ENCODE measurements at places on chromosomes 6 and 20. TPM values are rescaled to one million over a fixed set of nuclear protein-coding genes. Genes with fewer than 3 reads are reported as not detected.
A peak's percentile ranks its signal among the peaks of the same experiment; 100 is the strongest.

DNA sequence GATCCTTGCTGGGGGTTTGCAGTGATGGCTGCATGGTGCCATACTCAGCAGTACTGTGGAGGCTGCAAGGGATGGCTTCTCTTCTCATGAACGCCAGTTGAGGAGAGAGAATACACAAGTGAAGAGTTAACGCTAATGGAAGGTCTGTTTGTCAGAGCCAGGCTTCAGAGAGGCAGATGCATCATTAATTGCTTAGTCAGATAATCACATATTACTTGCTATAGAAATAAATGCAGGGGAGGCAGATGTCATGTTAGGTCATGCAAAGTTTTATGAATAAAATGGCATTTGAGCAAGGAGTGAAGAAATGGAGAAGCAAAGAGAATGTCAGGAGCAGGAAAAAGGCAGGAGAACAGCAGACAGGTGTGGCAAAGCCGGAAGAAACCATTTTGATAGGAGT, 51.2 kb downstream of the CDS2 start:
- no peak for DNase-seq

The VNN1 gene
- 0.69 TPM for total RNA-seq

The NOTCH4 gene
- total RNA-seq = 18.3 TPM

DNA sequence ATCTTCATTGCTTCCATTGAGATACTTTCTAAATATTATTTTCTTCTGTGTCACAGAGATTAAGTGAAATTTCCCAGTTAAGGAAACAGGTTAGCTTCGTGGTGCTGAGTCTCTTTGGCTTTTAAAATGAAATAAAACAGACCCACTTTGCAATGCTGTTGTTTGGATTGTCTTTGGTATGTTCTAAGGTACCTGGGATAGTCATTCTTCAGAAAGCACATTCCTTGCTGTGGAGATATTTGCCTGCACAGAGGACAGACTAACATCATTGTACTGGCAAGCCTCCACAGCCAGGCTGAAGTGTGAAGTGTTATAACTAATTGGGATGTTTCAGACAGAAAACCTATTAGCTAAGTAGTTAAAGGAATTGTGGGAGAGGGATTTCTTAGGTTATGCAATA, 148.8 kb upstream of the EPHA7 start:
- no peak for DNase-seq

The SNX5 gene
- total RNA-seq = 58.7 TPM

- DNase-seq = no peak
Measured at GRCh38 chr6:158104696-158105095, 63.4 kb downstream of the SERAC1 start.

DNA sequence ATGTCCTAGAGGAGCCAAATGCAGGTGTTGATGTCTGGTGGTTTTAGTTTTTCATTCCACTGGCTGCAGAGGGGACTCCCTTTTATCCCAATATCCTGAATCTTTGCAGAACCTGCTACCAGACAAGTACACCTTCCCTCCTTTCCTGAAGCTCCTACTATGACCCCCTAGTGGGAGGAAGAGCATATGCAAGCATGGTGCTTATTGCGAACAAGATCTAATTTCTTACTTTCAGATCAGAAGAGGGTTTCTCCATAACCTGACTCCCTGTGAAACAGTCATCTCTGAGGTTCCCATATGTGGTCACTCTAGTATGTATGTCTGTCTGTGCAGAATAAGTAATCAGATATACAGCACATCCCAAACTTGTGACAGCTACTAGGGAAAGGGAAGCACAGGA, 277.2 kb downstream of the ARHGAP18 start:
- no peak for DNase-seq

GRCh38 chr6:46989398-46989797, 52.7 kb downstream of the ADGRF1 start:
- no peak for DNase-seq

DNA sequence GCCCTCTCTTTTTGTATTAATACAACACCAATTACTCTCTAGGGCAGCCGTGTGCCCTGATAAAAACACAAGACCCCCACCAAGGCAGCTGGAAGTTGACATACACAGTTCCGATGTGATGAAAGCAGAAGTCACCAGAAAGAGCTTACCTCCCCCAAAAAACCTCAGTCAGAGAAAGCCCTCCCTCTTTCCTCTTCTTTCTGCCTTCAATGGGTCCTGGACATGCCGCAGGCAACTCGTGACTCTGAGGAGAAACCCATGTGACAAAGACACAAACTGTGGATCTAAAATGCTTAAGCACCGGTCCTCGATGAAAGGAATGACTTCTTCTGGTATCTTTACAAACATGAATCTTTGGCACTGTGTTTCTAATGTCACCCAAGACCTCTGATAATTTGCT, 117.7 kb upstream of the CCDC28A start:
- DNase-seq = no peak

GRCh38 chr20:24608926-24609667, 139.7 kb downstream of the SYNDIG1 start:
- no peak for DNase-seq

The FAM217A gene
- not detected for total RNA-seq

The SLC32A1 gene
- 24.2 TPM for total RNA-seq

GRCh38 chr6:4459032-4459431, 317.2 kb upstream of the CDYL start:
- no peak for DNase-seq

The SLC17A9 gene
- 1.8 TPM for total RNA-seq

The GABRR1 gene
- not detected for total RNA-seq

The NOX3 gene
- total RNA-seq = not detected

- no peak for DNase-seq
Measured at GRCh38 chr6:44390158-44390683, 2.7 kb downstream of the CDC5L start.

The RHAG gene
- not detected for total RNA-seq

DNA sequence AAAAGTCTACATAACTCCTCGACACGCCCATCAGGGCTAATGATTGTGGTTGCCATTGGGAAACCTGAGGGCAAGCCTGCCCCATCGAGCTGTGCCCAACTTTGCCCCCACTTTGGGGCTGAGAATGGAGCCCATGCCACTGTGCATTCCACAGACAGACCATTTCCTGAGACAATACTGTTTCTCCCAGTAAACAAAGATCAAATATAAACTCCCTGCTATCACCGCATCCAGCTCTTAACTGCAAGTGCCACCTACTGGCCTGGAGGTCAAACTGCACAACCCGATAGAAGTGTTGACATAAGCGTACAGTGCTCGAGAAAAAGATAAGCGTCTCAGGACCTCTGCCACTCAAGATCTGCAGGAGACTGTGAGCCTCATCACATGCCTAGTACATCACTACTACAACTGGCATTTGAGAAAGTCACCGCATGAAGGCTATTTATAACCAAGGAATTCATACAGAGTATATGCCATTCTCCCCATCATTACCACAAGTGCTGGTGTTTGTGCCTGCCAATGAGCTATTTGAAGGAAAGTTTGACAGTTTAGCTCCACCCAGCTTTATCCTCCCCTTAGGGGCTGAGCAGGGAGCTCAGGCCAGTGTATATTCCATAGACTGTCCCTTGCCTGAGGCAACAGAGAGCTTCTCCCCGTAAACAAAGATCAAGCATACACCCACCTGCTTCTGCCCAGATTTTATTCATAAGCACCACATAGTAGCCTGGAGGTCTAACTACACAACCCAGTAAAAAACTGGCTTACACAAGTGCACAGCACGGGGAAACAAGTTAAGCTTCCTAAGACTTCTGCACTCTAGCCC, 4.5 kb upstream of the DEFB126 start:
- DNase-seq = no peak

DNA sequence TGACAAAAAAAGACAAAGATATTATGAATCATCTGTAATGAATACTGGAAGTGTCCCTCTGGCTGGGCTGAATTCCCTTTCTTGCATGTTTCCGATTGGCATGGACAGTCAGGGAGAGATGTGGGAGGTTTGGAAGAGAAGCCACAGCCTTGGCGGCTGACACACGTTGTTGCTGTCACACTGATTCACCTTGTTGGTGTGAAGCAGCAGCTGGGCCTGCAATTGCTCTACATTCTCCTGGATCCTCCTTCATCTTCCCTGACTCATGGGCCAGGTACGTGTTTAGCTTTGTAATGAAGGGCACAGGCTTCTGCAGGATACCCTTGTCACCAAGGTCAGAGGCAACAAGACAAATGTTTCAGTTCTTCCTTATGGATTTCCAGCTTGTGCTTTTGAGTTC, 13.4 kb upstream of the SMIM8 start:
- DNase-seq = no peak

DNA sequence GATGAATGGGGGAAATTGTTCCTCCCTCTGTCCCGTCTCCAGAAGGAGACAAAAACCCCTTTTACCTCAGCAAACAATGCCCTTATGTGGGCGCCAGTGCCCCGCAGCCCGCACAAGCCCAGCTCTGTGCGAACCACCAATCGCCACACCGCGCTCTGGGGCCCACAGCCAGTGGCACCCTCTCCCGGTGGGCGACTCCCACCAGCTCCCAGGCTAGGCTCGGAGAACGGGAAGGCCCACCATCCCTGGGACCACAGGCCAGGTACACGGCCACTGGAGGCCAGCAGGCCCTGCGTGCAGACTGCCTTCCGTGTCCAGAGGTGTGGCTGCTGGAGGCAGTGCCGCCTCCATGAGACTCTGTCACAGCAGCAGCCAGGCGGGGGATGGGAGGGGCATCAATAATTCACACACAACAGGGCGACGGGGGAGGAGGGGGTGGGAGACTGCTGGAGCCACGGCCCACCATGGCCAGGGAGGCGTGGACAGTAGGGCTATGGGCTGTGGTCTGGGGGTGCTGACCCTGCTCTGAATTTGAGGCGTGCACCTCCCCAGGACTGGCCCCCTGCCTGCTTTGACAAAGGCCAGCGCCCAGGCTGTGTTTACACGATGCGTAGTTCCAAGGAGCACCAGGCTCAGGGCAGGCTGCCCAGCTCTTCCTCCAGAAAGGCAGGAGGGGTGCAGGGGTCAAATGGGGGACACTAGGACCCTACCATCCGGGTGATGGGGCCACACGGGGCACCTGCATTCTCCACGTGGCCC, 105.7 kb downstream of the ASXL1 start:
- peak; percentile 84 for DNase-seq

The WFDC10A gene
- not detected for total RNA-seq

DNA sequence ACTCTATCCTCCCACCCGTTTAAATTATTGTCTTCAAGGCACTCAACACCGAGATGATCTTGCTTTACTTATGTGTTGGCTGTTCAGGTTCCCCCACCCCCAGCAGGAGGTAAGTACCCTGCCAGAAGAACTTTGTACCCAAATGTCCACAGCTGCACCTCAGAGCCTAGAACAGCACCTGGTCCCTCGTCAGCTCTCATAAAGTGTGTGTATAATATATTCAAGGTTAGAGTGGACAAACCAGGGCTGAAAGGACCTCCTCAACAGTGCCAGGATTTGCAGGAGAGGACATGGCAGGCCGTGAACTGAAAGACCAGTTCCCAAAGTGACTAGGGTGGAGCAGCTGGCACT, 5.9 kb upstream of the CPXM1 start:
- no peak for DNase-seq

DNA sequence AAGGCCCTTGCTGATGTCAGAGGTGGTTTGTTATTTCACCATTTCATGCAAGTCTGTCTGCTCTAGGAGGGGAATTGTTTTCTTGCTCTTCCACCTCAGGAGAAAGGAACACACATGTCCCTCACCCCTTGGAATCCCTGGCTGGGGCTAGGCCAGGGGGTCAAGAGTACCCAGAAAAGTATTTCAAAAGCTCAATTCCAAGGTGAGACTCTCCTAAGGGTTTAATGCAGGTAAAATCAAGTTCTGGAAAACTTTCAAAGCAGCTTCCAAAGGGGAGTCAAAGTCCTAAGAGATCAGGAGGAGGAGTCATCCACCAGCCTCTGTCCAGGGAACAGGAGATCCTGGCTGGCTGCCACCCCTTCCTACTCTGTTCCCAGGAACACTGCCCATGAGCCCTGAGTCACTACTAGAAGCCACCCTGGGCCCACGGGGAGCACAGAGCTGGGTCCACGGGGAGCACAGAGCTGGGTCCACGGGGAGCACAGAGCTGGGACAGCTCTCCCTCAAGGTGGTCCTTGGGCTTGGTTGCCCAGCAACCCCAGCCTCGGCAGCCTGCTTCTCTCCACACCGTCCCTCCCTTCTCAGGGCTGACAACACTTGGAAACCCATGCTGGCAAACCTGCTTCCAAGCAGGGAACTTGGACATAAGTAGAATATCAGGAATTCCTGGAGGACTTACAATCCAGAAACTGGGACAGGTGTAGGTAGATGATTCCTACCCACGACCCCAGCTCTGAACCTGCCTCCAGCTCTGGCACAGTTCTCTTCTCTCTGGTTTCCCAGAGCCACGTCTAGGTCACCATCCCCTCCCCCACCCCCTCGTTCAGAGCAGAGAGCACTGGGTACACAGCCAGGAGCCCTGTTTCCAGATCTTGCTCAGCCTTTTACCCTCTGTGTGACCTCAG, 35.3 kb upstream of the CDKN1A start:
- peak; percentile 60 for DNase-seq

GRCh38 chr20:13418263-13419229, 197.5 kb downstream of the ISM1 start:
- no peak for DNase-seq

DNA sequence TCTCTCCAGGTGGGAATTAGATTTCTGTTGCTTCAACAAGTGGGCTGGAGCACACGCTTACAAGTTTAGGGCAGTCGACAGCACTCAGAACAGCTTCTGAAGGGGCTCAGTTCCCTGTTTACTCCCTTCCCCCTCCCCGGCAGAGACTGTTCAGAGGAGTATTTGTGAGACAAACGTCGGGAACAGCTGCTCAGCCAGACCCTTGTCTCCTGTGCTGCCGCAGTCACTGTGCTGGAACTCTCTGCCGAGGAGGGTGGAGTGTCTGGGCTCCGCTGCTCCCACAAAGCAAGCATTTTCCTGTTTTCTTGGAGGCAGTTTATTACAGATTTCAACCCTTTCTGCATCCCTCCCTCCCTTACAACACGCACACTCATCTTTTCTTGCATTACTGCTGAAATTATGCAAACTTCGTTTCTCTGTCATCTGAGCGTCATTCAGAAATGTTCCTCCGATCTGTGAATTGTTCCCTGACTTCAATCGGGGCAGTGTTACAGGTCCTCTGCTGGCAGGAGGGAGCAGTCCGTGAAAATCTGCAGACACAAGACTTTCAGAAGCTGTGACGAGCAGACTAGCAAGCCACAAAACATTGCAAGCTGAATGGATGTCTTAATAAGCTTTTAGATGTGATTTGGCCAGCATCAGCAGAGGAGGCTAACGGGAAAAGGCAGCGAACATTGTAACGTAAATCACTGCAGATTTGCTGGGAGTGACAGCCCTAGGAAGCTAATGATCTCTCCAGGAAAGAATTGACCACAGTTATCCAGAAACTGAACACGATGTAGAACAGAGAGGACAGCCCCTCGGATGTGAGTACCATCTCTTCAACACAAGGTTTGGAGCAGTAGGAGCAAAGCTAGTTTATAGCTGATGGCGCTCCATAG, 76.2 kb downstream of the LYRM2 start:
- peak; percentile 32 for DNase-seq

The REV3L gene
- total RNA-seq = 69.7 TPM

The SLC22A7 gene
- 0.42 TPM for total RNA-seq
